ENCODE measurements at places on chromosomes 12 and 14. TPM values are rescaled to one million over a fixed set of nuclear protein-coding genes. Genes with fewer than 3 reads are reported as not detected.

SMIM41 gene
- 0.98 TPM for polyA plus RNA-seq

GRCh38 chr14:100702590-100702989 lies 24.1 kb upstream of the DLK1 start:
- DNase-seq: no peak

- DNase-seq: no peak
Measured at GRCh38 chr12:31591380-31591901, 505 bp upstream of the DENND5B start.

GRCh38 chr12:80802652-80803400 lies 86.1 kb downstream of the MYF5 start:
- no peak for DNase-seq

GRCh38 chr14:96352708-96353107 lies 10.4 kb downstream of the ATG2B start:
- no peak for DNase-seq
